ENCODE measurements at places on chromosomes 11 and 22. TPM values are rescaled to one million over a fixed set of nuclear protein-coding genes. Genes with fewer than 3 reads are reported as not detected.

The MED15 gene
- 168 TPM for total RNA-seq

The APLP2 gene
- 31.1 TPM for total RNA-seq

The OR52K2 gene
- total RNA-seq = not detected

The IGSF9B gene
- 70.8 TPM for total RNA-seq

The ADM2 gene
- 8.8 TPM for total RNA-seq

The MRGPRX4 gene
- not detected for total RNA-seq

The CD3G gene
- 225 TPM for total RNA-seq

The B3GAT1 gene
- total RNA-seq = 10.5 TPM

The RIC3 gene
- total RNA-seq = 3.4 TPM

The TMEM138 gene
- total RNA-seq = 45.5 TPM

The HPS5 gene
- total RNA-seq = 20.3 TPM

The GLYATL2 gene
- total RNA-seq = not detected

The ASRGL1 gene
- total RNA-seq = 6.5 TPM

The SYT12 gene
- total RNA-seq = not detected

The ADAMTS8 gene
- total RNA-seq = not detected

The PLAAT2 gene
- not detected for total RNA-seq

The MPZL3 gene
- total RNA-seq = 34.0 TPM

The SLC22A8 gene
- not detected for total RNA-seq

The OOSP2 gene
- not detected for total RNA-seq

The PGA5 gene
- not detected for total RNA-seq

The FXYD6 gene
- not detected for total RNA-seq

The ZP1 gene
- total RNA-seq = not detected

The FOLR1 gene
- not detected for total RNA-seq

The GGT5 gene
- not detected for total RNA-seq

The CENATAC gene
- 35.0 TPM for total RNA-seq

The KCNQ1OT1 gene
- total RNA-seq = 0.25 TPM

The MS4A8 gene
- total RNA-seq = not detected

The LMNTD2 gene
- total RNA-seq = 2.5 TPM

The SYTL2 gene
- total RNA-seq = 93.0 TPM

The CFAP300 gene
- total RNA-seq = not detected

The UPB1 gene
- total RNA-seq = 0.30 TPM

The UBASH3B gene
- total RNA-seq = 18.4 TPM

The LDLRAD3 gene
- total RNA-seq = not detected

The NLRP6 gene
- 2.5 TPM for total RNA-seq

The APLNR gene
- total RNA-seq = not detected

The APOL5 gene
- not detected for total RNA-seq

The CDHR5 gene
- total RNA-seq = not detected

The WNT11 gene
- 0.20 TPM for total RNA-seq

The TP53I11 gene
- 0.81 TPM for total RNA-seq

The SCGB1C1 gene
- total RNA-seq = not detected

The TMEM45B gene
- 3.3 TPM for total RNA-seq

The SYT9 gene
- total RNA-seq = not detected

The OR6T1 gene
- not detected for total RNA-seq

The ARVCF gene
- 0.71 TPM for total RNA-seq

The IFITM1 gene
- total RNA-seq = 1,055 TPM

The NRXN2 gene
- total RNA-seq = not detected

The ZNF70 gene
- total RNA-seq = 1.6 TPM

The TRIM29 gene
- total RNA-seq = not detected

All from activated CD4-positive, alpha-beta memory T cell treated with anti-CD3 and anti-CD28 coated beads, Interleukin-2, amount 10 ng/mL, durations not matched to agents 7 days and 5 days (primary cell).